ENCODE measurements at places on chromosomes 1 and 21. TPM values are rescaled to one million over a fixed set of nuclear protein-coding genes. Genes with fewer than 3 reads are reported as not detected.

GRCh38 chr1:150772326-150772725 is 6.7 kb upstream of the CTSS start:
- no peak for DNase-seq

GRCh38 chr1:183739741-183740271 is 65.1 kb upstream of the RGL1 start:
- DNase-seq: no peak

- DNase-seq: no peak
These were observed 6.5 kb downstream of the SOAT1 start for GRCh38 chr1:179300112-179300511.

DNA sequence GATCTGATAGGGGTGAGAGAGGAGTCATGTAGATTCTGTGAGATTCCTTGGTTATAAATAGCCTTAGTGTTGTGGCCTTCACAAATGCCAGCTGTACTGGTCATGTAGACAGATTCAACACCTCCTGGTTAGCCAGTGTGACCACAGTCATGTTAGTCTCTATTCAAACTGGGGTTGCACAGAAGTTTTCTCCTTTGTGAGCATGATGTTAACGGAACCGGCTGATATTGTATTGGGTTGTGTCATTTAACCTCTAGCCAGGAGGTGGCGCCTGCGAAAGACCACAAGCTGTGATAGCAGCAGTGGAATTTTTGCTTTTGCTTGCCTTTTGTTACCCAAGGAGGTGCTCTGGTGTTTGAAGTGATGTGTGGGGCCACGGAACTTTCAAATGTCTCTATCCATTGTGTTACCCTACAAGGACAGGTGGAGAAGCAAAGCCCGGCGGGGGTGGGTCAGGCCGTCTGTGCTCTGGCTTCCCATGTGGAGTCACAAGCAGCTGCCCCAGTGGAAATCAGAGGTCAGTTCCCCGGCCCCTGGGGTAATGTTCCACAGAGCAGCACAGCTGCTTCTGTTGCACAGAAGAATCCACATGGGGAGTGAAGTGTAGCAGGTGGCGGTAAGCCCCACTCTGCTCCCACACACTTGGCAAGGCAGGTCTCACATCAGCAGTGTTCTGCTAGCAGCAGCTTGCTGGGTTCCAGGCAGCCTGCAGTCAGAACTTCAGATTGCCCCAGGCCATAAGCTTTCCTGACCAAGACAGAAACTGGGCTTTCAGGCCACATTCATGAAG is 112.6 kb downstream of the ADAMTS1 start:
- DNase-seq: no peak

Gene CSMD2
- not detected for total RNA-seq

GRCh38 chr1:180386745-180387367 is 115.5 kb downstream of the ACBD6 start:
- DNase-seq: no peak

DNA sequence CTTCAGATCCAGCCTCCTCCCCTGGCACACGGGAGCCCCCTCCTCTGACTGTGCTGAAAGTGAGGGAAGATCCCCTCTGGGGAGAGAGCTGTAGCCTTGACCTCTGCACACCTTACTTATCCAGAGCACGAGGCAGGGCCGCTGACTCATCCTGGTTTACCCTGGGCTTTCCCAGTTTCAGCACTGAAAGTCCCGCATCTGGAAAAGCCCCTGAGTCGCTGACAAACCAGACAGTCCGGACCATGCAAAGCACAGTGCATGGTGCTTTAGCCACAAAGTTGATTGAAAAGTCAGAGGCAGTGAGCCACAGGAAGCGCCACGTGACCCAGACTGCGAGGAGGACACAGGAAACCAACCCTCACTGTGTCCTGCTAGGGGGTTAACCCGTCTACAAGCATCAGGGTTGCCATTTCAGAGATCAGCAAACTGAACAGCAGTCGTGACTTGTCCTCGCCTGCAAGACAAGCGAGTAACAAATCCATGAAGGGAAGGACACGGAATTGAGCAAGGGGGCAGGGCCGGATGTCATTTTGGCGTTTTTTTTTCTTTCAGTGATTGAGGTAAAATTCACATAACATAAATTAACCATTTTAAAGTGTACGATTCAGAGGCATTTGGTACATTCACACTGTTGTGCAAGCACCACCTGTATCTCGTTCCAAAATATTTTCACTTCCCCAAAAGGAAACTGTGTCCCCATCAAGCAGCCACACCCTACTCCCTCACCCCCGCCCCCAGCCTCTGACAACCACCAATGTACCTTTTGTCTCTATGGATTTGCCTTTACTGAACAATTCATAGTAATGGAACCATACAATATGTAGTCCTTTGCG is 19.9 kb upstream of the IFNGR2 start:
- DNase-seq: peak; percentile 64

- DNase-seq: no peak
These were observed 27.8 kb upstream of the CACYBP start for GRCh38 chr1:174971902-174972301.

- no peak for DNase-seq
These were observed 2.1 kb upstream of the KNCN start for GRCh38 chr1:46553506-46553905.

DNA sequence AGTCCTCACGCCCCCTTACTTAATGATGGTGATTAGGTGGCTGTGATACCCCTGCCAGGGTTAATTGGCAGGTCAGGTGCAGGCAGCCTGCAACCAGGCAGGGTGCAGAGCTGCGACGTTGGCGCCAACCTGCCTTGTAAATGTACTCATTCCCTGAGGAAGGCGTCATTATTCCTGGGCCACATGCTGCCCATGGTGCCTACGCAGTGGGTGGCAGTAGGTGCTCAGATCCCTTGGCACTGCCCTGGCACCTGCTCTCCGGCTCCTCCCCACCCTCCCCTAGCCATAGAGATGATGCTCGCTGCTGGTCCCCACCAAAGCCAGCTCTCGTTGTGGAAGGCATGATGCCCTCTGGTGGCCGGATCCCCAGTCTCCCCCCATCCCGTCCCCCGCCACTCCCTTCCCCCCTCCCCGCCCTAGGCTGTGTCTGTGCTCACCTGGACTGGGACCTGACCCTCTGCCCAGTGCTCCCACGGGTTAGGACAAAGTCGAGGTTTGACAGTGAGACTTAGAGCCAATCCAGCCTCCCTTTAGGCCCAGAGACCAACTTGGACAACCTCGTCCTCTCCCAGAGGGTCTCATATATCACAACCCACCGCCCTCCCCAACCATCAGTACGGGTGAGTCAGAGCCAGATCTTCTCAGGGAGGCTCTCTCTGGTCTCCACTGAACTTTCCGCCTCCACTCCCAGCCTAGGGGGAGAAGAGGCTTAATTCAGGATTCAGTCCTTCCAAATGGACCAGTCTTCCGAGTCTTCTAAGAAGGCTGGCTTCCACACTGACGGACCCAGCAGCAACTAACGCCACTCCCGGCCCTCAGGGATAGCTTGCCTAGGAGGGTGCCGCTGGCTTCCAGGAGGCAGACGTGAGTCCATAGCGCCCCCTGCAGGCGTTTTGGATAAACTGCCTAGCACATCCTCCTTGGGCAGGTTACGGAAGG is 5.7 kb downstream of the KRTCAP2 start:
- peak; percentile 86 for DNase-seq

GRCh38 chr1:96384611-96385010 is 337.0 kb upstream of the PTBP2 start:
- DNase-seq: no peak

Gene SLC5A9
- not detected for total RNA-seq

GRCh38 chr1:5833911-5834310 is 158.3 kb downstream of the NPHP4 start:
- no peak for DNase-seq

DNA sequence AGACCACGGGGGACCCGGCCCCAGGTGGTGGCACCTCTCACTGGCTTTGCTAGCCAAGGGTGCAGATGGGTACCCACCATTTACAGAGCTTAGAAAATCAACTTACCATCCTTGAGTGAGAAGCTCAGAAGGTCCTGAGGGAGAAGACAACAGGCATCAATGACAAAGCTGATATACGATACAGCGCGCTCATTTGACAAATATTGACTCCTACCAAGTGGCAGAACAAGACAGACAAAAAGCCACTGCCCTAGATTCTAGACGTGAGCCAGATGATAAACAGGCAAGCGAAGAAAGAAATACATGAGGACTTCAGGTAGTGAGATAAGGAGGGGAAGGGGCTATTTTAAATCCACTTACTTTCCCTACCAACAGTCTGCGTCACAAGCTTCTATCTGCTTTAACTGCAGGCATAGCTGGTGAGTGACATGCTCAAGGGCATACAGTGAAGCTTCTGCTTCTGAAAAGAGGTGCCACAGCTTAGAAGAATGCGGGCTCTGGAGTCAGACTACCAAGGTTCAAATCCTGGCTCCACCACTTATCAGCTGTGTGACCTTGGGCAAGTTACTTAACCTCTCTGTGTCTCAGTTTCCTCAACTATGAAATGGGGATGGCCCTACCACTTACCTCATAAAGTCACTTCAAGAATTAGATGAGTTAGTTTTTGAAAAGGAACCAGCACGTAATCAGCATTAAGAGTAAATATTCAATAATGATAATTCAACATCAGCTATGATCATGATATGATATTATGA is 29.1 kb downstream of the TMCO4 start:
- DNase-seq: no peak

DNA sequence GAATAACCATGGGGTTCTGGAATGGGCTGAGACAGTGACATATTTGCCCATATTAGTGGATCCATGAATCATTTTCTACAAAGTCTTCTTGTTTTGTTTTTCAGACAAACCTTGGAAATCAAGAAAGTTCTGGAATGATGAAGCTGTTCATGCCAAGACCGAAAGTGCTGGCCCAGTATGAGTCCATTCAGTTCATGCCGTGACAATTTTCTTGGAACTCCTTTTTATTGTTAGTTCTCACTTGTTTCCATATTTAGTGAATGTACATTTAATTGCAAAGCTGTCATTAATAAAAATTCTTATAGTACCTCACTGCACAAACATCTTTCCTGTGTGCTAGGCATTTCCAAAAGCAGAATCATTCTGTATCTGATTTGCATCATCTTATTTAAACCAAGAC is 100.6 kb upstream of the KCNJ15 start:
- DNase-seq: no peak

DNA sequence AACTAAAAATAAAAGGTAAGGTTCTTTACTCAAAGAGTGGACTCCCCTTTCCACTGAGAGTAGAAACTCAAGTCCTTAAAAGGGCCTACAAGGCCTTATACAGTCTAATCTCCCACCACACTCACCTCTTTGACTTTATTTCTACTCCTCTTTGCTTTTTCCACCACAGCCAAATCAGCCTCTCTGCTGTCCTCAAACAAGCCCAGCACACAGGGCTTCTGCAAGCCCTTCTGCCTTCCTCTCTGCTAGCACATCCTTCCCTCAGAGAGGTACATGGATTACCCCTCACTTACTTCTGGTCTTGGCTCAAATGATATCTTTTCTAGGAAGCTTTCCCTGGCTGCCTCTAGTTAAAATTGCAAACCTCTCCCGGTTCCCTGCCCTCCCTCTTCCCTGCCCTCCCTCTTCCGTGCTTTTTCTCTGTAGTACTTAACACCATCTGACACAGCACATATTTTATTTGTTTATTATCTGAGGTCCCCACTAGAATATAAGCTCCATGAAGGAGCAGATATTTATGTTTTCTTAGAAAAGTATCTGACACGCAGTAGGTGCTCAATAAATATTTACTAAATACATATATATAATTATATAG is 1.7 kb downstream of the LYST start:
- no peak for DNase-seq

- no peak for DNase-seq
These were observed 13.2 kb upstream of the SSX2IP start for GRCh38 chr1:84703431-84703830.

Gene GUK1
- 219 TPM for total RNA-seq

Gene CLDN17
- total RNA-seq: not detected

GRCh38 chr1:174656409-174657059 is 208.8 kb downstream of the GPR52 start:
- DNase-seq: no peak

- no peak for DNase-seq
These were observed 438.2 kb downstream of the SMYD3 start for GRCh38 chr1:246068619-246069509.

DNA sequence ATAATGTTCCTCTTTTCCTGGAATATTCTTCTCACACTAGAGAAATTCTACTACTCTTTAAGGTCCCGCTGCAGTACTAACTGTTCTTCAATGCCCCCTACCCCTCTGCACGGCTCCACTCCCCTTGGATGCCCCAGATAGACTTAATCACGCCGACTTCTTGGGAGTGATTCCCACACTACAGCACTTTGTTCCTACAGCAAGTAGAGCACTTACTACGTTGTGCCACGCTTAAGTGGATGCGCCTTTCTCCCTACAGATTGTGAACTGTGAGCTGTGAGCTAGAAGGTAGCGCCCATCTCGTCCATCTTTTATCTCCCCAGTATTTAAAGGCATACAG is 2.2 kb downstream of the ZNF436 start:
- DNase-seq: no peak

DNA sequence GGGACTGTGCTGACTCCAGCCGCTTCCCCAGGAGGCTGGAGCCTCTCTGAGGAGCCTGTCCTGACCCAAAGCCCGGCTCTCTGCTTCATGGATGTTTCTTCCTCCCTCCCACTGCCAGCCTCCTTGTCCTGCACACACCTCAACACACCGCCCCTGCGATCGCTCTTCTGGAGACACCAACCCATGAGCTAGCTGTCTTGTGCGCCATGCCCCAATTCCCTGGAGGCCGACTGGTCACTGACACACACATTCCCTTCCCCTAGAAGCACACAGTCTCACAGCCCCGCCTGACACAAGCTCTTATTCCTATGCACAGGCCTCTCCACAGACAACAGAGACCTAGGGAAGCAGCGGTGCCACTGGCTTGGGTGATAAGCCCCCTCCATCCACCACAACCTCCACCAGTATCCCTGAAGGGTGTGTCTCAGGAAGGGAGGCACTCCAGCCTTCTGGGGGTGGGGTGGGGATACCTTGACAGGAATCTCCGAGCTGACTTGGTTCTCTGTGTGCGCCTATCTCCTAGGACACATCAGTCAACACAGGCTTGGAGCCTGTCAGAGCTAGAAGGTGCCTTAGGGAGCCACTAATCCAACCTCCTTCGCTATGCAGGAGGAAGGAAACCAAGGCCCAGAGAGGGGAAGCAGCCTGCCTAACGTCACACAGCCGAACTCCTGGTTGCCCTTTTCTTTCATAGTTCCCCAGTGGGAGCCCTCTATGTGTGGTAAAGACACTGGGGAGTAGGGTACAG is 31.1 kb downstream of the AHDC1 start:
- DNase-seq: no peak

Gene OSBPL9
- 31.5 TPM for total RNA-seq

DNA sequence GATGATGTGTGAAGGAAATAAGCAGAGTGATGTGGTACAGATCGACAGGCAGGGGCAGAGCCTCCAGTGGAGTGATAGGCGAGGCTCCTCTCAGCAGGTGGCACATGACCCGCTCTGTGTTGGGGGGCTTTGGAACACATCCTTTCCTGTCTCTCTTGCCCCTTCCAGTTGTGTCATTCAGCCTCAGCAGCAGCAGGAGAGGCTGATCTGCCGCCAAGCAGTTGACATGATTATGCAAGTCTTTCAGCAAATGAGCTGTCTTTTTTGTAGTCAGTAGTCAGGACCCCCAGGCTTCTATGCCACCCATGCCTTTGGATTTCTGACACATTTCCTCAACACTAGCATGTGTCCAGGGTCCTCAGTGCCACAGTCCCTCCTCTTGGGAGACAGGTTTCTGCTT is 307.1 kb upstream of the C1orf174 start:
- DNase-seq: no peak
